ENCODE measurements at places on chromosomes 4 and X. TPM values are rescaled to one million over a fixed set of nuclear protein-coding genes. Genes with fewer than 3 reads are reported as not detected.

DNA sequence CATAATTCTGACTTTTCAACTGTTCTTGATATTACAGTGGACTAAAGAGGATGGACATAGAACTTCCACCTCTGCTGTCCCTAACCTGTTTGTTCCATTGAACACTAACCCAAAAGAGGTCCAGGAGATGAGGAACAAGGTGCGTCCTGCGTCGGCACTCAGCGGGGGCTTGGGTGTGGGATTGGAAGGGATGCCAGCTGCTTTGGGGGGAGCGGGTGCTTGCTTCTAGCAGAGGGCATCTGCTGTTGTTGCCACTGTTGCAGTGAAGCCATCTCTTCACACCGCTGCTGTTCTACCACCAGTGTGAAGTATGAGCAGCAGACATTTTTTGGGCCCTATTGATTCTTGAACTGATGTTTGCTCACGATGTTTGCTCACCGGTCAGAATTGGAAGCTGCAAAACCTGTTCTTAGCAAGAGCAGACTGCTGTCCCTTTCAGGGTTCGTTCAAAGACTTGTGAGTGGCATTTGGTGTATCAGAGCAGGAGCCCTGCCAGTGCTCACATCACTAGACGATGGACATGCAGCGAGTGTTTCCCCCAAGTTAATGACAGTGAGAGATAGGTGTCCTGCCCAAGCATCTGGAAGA lies 55.4 kb downstream of the NOP14 start:
- no peak for DNase-seq
- peaks cover 34% of the 10 kb centered on the region for H3K36me3 ChIP-seq
- no peak overlapping the region for H3K27ac ChIP-seq
- no peaks in the 10 kb centered on the region for H3K4me1 ChIP-seq

DNA sequence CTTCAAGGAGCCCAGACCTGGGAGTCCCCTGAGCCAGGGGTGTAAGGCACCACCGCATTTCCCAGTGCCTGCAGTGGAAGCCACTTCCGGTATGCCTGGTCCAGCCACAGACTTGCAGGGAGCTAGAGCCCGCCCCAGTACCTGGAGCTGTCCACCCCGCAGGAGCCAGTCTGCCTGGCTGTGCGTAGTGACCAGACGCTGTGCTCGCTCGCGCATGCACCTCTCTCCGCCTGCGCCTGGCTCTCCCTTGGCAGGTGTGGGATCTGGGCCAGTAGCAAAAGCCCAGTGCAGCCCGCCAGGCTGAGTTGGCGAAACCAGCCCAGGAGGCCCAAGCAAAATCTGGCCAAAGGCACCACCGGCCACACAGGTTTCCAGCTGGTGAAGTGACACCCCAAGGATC lies 973.7 kb upstream of the AGA start:
- no peak overlapping the region for H3K27ac ChIP-seq
- no peak overlapping the region for H3K4me3 ChIP-seq
- H3K27me3 ChIP-seq = no peaks in the 10 kb centered on the region
- no peaks in the 10 kb centered on the region for H3K4me1 ChIP-seq
- H3K36me3 ChIP-seq = no peaks in the 10 kb centered on the region
- DNase-seq = no peak

DNA sequence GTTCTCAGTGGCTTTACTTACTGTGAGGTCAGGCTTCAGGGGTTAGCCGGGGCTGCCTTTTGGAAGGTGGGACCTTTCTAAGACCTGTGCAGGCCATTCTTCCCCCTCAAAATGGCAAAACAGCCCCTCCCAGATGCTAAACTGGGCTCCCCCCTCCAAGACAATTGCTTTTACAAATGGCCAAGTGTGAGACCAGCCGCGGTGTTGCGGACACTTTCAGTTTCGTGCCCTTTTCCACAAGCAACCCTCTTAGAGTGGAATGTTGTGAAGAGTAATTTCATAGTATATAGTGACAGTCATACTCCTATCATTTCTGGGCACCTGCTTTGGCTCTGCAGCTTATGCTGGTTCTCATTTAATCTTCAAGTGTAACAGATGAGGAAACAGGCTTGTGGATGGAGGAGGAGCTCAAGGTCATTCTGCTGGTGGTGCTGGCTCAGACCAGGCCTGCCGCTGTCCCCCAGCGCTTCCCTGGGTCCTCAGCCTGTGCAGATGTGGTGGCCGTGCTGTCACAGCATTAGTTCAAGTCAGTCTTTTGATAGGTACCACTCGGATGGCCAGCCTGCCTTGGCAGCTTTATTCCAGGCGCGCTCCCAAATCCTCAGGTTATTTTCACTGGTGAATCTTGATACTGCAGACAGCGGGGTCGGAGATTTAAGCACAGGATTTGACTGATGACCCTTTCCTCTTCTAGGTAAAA lies 55.0 kb upstream of the TADA2B start:
- H3K4me1 ChIP-seq = peaks cover 15% of the 10 kb centered on the region
- H3K27me3 ChIP-seq = no peaks in the 10 kb centered on the region
- no peak for DNase-seq
- peak overlapping the region; percentile 90 for H3K4me3 ChIP-seq

GRCh38 chr4:185276036-185276435 lies 66.6 kb downstream of the SNX25 start:
- no peaks in the 10 kb centered on the region for H3K4me1 ChIP-seq
- DNase-seq = no peak

DNA sequence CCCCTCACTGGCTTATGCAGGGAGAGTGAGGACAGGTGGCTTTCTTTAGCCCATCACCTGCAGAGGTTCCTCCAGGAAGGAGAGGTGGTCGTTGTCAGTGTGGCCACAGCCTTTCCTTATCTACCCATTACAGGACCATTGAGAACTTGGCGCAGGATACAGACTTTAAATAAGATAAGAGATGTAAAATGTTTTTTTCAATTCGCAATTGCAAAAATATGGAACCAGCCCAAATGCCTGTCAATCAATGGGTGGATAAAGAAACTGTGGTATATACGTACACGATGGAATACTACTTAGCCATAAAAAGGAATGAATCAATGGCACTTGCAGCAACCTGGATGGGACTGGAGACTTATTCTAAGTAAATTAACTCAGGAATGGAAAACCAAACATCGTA lies 6.9 kb upstream of the RNF175 start:
- DNase-seq = no peak
- no peak overlapping the region for H3K4me3 ChIP-seq
- H3K27ac ChIP-seq = no peak overlapping the region

DNA sequence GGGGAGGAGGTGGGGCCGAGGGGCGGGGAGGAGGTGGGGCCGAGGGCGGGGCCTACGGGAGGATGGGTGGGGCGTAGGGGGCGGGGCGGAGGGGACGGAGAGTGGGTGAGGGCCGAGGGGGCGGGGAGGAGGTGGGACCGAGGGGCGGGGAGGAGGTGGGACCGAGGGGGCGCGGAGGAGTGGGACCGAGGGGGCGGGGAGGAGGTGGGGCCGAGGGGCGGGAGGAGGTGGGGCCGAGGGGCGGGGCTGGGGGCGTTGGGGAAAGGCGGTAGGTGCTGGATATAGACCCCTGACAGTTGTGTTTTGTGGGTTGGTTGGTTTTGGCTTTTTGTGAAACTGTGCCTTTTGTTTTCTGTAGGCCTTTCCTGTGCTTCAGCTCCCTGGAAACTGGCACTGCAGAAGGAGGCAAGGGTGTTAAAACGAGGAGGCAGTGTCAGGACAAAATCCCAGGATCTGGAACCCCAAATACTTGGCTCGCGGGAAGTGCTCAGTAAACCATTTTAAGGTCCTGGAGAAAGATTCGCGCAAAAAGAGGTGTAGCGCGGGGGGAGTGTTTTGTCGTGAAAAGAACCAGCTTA lies 580 bp upstream of the MMGT1 start:
- H3K27me3 ChIP-seq = no peaks in the 10 kb centered on the region
- no peak overlapping the region for H3K4me3 ChIP-seq
- peak; percentile 36 for DNase-seq

The GABRQ gene
- total RNA-seq = 4.2 TPM

The LUZP4 gene
- total RNA-seq = not detected
